HepG2 (cell line): ENCODE measurements at places on chromosomes 1 and 21. TPM values are rescaled to one million over a fixed set of nuclear protein-coding genes. Genes with fewer than 3 reads are reported as not detected.

DNA sequence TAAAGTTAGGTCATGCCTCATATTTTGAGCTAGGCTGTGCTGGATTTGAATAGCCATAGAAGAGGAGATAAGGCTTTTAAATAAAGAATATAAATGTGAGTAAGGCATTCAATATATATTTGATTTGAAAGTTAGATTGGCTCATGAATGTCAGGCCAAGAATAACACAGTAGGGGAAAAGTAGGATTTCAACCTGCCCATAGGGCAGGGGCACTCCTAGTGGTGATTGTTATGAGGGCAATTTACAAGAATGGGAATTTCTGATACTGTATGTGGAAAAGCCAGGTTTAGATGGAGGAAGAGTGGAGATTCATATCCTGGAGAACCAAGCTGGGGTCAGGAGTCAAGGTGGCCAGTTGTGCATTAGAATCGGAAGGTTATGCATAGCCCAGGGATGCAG, 74.9 kb downstream of the DNAH14 start:
- no peaks in the 10 kb centered on the region for H3K27me3 ChIP-seq
- H3K27ac ChIP-seq = no peak overlapping the region
- DNase-seq = no peak

DNA sequence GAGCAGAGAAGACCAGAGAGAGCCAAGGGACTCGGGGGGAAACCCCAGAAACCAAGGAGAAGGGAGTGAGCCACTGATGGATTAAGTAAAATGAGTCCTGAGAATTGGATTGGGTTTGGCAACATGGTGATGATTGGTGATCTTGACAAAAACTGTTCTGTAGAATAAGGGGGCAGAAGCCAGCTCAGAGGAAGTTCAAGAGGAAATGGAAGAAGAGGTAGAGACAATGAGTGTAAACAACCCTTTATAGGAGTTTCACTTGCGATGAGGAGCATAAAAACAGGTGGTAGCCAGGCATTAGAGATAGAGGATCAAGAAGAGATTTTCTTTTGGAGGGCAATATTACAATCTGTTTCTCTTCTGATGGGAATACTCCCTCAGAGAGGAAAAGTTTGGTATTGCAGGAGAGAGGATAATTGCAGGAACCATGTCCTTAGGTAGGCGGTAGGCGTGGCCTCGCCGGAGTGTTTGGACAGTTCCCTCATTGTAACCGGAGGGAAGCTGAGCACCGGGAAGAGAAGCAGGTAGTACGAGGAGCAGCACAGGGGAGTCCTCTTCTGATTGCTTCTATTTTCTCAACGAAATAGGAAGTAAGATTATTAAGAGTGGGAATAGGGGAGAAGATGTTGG, 68.4 kb upstream of the TENT5C start:
- H3K27me3 ChIP-seq = no peaks in the 10 kb centered on the region
- H3K4me1 ChIP-seq = peaks cover 15% of the 10 kb centered on the region; the same call in 1 of the 2 replicates
- DNase-seq = peak; percentile 36
- H3K4me3 ChIP-seq = no peak overlapping the region
- H3K27ac ChIP-seq = no peak overlapping the region

- H3K27me3 ChIP-seq = no peaks in the 10 kb centered on the region
- H3K36me3 ChIP-seq = no peaks in the 10 kb centered on the region
- no peak overlapping the region for H3K4me3 ChIP-seq
- no peak for DNase-seq
- no peak overlapping the region for H3K27ac ChIP-seq
Measured at GRCh38 chr21:35509001-35509704, 460.1 kb upstream of the RUNX1 start.

GRCh38 chr1:74375376-74375775, 137.0 kb downstream of the LRRC53 start:
- DNase-seq = no peak
- H3K27me3 ChIP-seq = no peaks in the 10 kb centered on the region
- H3K27ac ChIP-seq = no peak overlapping the region

DNA sequence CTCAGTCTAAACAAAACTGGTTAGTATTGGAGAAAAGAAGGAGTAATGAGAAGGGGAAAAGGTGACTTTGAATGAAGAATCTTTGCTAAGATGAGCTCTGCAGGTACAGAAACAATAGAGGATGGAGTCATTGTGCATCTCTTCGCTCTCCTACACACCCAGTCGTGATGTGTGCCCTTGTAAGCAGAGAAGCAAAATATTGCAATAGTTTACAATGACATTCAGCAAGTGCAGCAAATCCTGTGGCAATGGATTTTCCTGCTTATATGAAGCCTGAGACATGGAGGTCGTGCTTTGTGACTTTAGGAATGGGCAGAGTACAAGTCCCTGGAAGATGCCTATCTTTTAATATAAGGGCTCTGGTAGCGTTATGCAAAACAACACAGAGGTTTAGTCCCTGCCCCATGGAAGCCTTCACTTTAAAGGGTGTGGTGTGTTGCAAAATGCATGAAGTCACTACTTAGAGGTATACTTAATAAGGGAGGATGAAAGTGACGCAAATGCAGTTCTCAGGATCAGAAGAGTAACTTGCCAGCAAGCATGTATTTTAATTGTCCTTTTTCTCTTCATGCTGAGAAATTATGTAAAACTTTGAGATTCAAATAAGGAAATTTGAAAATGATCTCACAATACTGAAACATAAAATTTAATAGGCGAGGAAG, 88.0 kb upstream of the IVNS1ABP start:
- H3K4me3 ChIP-seq = no peak overlapping the region
- H3K27me3 ChIP-seq = peaks cover 2% of the 10 kb centered on the region; the same call in 1 of the 2 replicates
- no peak for DNase-seq
- H3K27ac ChIP-seq = no peak overlapping the region
- H3K36me3 ChIP-seq = no peaks in the 10 kb centered on the region

DNA sequence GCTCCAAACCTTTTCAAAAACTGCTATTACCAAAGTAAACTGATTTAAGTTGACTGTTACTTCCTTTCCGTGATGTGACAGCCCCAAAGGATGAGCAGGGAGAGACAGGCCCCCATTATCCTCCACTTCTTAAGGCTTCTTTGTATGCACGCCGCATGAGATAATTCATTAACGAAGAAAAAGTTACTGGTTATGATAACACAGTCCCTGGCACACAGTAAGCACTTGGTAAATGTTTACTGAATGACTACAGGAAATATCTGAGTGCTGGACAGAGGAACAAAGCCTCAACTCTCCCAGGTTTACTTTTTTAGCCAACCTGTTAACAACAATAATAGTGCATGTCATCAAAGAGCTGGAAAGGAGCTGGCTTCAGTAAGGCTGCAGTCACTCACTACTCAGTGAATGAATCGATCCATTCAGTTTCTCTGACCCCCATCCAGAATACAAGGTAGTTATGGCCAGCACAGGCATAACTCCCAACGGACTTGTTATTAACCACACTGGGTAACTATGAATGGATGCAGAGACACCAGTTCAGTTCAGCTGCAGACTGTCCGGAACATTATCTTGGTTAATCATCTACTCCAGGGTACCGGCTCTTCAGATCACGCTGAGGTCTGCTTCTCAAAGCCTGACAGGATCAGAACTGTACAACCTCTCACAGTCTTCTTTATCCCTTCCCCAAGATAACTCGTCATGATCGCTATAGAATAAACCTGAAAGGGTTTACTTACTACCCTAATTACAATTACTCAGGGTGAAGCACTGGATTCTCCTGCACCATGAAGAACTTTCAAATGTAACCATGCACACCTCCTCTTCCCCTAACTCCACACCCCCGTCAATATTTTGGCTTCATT, 58.3 kb downstream of the TGFBR3 start:
- H3K27me3 ChIP-seq = no peaks in the 10 kb centered on the region
- peak overlapping the region; percentile 97 for H3K27ac ChIP-seq
- H3K4me3 ChIP-seq = peak overlapping the region; percentile 58; the same call in 1 of the 2 replicates

- H3K27ac ChIP-seq = no peak overlapping the region
- H3K36me3 ChIP-seq = no peaks in the 10 kb centered on the region
- no peaks in the 10 kb centered on the region for H3K27me3 ChIP-seq
- no peak overlapping the region for H3K4me3 ChIP-seq
- DNase-seq = no peak
- H3K4me1 ChIP-seq = no peaks in the 10 kb centered on the region
Measured at GRCh38 chr1:164709126-164709525, 150.1 kb downstream of the PBX1 start.

- H3K36me3 ChIP-seq = no peaks in the 10 kb centered on the region
- no peak overlapping the region for H3K27ac ChIP-seq
- no peak for DNase-seq
- peaks cover 28% of the 10 kb centered on the region for H3K4me1 ChIP-seq
- H3K4me3 ChIP-seq = no peak overlapping the region
Measured at GRCh38 chr1:55519937-55520683, 304.9 kb upstream of the USP24 start.

GRCh38 chr1:28736450-28737306, at the start of gene YTHDF2:
Gene YTHDF2 (plus strand): TSS chr1:28736940. CDS start chr1:28737121, 181 bp downstream.
- H3K27me3 ChIP-seq = no peaks in the 10 kb centered on the region; the same call in 2 of the 3 replicates
- peak; percentile 96 for DNase-seq
- H3K4me1 ChIP-seq = peaks cover 66% of the 10 kb centered on the region

DNA sequence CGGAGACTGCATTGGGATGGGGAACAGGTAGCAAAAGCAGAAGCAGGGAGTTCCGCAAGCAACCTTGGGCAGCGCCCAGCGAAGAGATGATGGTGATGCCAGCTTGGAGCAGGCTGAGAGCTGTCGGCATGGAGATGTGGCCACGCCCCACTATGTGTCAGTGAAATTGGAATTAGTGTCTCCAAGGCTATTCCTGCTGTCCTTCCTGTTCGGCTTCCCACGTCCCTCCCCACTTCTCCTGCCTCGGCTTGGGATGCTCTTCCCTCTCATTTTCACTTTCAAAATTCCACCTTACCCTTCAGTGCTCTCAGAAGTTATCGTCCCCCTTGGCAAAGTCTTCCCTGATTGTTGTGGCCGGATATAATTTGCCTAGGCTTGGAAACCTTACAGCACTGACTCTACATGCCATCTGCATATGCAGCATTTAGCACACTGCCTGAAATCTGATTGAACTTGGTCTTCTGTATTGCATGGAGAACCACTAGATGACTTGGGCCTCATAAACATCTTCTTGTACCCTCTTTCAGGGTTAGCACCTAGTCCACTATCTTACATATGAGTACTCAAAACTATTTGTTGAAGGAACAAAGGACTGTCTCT, 270.7 kb upstream of the RUNX1 start:
- no peak overlapping the region for H3K27ac ChIP-seq
- no peaks in the 10 kb centered on the region; the same call in 1 of the 2 replicates for H3K27me3 ChIP-seq
- no peaks in the 10 kb centered on the region for H3K4me1 ChIP-seq
- DNase-seq = no peak
- no peak overlapping the region for H3K4me3 ChIP-seq

Gene IFI44L
- total RNA-seq = 0.04 TPM in 1 of 2 replicates, not detected in the other
